ENCODE measurements at places on chromosomes 7 and 10. TPM values are rescaled to one million over a fixed set of nuclear protein-coding genes. Genes with fewer than 3 reads are reported as not detected.

- DNase-seq: peak; percentile 66
Observed at GRCh38 chr7:69630292-69630691, 32.0 kb downstream of the AUTS2 start.

GRCh38 chr10:124943301-124944092 is 1.6 kb downstream of the ZRANB1 start:
- DNase-seq: peak; percentile 90

DNA sequence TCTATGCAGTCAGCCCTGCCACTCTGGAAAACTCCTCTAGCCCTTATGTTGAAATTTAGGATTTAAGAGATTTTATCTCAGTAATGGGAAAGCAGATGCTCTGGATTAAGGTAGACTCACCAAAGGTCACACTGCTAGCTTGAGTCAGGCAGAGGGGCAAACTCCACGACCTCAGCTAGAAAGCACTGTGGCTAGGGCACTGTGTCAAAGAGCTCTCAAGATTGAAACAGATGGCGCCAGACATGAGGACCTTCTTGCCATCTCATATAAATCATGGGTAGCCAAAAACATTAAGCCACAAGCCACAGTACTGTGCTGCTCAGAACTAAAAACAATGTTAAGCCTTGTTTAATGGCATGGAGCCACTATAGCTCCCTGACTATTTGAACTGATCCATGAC is 188.7 kb downstream of the DNAJC1 start:
- no peak for DNase-seq

- no peak for DNase-seq
Observed at GRCh38 chr10:26799342-26799741, 61.4 kb downstream of the ABI1 start.

DNA sequence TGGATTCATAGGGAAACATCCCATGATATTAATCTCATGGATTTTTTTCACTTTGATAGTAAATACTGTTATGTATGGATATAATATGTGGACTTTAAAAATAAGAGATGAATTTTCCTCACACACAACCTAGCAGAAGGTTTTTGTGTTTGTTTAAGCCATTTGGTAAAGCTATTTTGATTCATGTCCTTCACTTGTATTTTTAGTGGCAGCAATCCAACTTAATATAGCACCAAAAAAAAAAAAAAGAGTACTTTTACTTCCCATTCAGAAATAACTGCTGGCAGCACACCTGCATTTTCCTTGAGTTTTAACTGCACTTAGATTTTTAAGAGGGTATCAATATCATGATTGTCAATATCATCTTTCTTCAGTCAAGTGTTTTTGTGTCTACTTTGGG is 60.0 kb downstream of the MCMBP start:
- DNase-seq: no peak

Gene OR2F1
- total RNA-seq: not detected
